ENCODE measurements at places on chromosomes 3 and 15.

DNA sequence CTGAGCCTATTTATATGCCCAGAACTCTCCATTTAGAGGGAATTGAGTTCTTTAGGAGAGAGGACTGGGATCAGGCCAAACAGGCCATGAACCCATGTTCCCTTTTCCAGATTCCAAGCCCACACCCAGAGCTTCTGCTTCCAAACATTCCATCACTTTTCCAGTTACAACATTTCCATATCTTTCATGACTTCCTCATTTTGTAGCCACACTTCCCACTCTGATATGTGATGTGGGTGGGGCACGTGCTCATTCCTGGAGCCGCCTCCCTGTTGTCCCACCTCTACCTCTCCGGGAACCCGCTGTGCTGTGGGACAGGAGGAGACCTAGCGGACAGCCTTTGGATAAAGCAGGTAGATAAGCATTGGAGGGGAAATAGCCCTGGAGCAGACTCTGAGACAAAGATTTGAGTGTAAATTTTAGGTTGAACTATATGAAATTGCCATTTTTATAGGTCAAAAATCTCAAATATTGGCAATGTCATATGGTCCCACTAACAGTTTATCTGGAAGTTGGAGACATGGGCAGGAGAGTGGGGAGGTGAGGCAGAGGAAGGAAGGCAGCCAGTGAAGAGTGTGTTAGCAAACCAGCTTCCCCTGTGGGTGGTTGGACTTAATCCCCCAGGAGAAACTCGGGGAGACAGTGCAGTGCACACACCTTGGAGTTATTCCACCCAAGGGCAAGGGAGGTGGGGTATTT, 31.8 kb downstream of the CYP8B1 start:
- DNase-seq, result no peak

DNA sequence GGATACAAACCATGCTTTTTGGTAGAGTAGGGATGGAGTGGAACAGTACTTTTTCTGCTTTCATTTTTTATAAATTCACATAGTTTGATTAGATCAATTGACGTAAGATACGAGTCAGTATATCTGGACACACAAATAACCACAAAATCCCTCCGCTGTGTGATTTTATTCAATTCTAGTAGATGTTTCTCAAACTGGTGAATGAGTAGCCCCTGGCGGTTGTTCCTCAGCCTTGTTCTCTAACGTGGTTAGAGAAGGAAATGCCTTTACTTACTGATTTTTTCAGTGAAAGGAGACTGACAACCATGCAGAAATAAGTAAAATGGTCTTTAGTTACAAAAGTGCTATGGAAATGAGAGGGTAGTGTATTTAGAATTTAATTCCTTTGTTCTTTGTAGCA, 161.0 kb downstream of the TCF12 start:
- DNase-seq, result no peak

DNA sequence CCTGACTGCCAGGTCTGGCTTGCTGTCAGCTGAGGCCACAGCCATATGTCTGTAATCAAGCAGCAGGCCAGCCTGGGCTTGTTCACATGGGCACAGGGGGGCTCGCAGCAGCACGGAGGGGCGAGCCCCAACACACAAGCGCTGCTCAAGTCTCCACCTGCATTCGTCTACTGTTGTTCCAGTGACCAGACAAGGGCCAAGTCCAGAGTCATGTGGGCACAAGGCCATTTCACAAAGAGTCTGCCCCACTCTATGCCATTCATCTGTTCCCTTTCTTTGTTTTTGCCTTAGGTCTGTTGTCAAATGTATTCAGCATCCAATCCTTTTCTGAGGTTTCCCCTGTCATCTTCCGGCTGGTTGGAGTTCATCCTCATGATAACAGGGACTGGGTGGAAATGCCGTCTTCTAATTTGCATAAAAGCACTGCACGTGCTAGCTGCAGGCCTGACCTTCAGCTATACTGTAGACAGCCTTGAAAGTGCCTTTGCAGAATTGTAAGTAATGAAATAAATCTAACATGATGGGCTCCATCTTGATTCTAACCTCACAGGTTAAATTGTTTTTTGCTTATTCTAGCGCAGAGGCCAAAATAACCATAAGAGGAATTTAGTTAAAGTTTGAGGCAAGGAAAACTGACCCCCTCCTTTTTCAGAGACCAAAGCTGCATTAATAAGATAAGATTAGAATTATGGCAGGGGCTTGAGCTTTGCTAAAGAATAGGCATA, 28.6 kb upstream of the KBTBD12 start:
- no peak for DNase-seq

GRCh38 chr15:100101426-100102089, 240.2 kb downstream of the ADAMTS17 start:
- DNase-seq, result no peak

GRCh38 chr3:37963016-37963415, 27.6 kb upstream of the VILL start:
- no peak for DNase-seq

GRCh38 chr3:9903904-9904303, 1.3 kb downstream of the IL17RE start:
- no peak for DNase-seq

DNA sequence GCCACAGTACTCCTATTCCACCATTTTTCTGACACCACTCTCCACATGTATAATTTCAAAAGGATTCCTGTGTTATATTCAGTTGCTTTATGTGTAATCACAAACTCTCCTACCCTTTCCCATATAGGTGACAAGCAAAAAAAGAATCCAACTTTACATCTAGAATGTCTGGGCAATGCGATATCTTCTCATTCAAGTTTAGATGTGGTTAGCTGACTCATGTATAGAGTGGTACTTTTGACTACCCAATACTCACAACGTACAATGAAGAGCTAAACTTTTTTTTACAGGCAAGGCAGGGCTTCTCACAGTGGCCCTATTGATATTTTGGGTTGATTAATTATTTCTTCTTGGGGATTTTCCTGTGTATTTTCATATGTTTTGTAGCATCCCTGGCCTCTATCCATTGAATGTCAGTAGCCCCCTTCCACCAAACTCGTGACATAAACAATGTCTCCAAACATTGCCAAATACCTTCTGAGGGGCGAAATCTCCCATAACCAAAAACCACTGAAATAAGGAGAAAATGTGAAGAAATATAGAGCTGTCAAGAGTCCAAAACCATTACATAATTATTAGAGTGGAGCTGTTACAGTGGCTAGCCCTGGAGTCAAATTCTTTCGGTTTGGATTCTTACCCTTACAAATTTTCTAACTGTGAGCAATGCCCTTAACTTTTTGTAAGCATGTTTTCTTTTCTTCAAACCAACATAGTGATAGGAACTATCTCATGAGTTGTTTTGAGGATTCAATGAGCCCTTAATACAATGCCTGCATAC, 342.6 kb downstream of the NSUN3 start:
- no peak for DNase-seq

GRCh38 chr3:17747174-17747889, 4.9 kb upstream of the TBC1D5 start:
- no peak for DNase-seq

DNA sequence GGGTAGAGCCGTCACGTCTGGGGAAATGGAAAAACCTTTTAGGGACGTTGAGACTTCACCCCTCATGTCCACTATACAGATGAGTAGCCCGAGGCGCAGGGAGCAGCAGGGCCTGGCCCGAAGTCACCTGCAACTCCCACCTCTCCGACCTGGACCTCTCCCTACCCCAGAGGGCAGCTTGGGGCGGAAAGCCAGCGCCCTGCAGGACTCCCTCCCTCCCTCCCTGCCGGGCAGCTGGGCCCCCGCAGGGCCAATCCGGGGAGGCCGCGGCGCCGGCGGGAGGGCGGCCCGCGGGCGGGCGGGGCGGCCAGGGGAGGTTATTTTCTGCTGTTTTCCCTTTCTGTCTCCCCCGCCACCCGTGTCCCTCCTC, 2.0 kb downstream of the WNT7A start:
- no peak for DNase-seq
